Activated CD4-positive, alpha-beta memory T cell treated with anti-CD3 and anti-CD28 coated beads for 36 hours (primary cell): ENCODE measurements at places on chromosomes 4 and X.

DNA sequence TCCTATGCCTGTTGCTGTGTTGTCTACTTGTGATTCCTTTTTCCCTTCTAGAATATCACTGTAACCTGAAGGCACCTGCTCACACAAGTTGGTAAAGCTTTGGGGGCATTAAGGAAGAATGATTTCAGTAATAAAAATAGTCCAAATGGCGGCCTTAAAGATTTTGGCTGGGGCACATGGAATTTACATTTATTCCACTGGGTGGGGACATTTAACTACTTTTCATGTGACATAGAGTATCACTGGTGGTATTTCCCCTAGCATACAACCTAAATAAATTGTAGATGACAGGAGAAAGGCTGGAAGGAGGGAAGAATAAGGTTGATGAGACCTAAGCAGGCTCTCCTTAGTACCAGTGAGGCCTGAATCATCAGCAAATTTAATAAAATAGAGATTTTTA lies 121.8 kb upstream of the EDA2R start:
- DNase-seq = no peak

DNA sequence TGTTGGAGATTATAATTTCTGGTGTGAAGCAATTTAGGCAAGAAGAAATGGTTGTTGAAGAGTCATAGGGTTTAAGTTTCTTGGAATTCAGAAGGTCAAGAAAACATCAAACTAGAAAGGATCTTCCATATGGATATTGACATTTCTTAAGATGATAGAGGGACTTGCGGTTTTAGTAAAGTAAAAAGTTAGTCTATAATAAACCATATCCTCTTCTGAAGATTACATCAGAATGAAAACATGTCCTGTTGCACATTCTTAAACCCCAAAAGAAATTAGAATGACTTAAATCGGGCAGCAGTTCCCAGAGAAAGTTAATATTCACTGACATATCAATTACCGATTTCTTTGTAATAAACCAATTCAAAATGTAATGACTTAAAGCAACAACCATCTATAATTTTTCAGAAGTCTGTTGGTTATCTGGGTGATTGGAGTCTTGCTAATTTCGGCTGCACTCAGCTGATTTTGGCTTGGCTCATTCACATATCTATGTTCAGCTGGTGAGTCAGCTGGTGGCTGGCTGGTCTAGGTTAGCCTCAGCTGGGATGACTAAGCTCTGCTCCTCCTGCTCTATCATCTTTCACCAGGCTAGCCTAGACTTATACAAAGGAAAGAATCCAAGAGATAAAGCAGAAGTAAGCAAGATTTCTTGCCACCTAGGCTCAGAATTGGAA lies 24.4 kb upstream of the DYNLT3 start:
- DNase-seq = peak; percentile 38

- no peak for DNase-seq
These were observed 16.1 kb downstream of the MED14 start for GRCh38 chrX:40719218-40719617.

- no peak for DNase-seq
These were observed 30.4 kb upstream of the TLL1 start for GRCh38 chr4:165842684-165843083.

GRCh38 chrX:138777230-138777629 lies 65.7 kb upstream of the FGF13 start:
- no peak for DNase-seq

DNA sequence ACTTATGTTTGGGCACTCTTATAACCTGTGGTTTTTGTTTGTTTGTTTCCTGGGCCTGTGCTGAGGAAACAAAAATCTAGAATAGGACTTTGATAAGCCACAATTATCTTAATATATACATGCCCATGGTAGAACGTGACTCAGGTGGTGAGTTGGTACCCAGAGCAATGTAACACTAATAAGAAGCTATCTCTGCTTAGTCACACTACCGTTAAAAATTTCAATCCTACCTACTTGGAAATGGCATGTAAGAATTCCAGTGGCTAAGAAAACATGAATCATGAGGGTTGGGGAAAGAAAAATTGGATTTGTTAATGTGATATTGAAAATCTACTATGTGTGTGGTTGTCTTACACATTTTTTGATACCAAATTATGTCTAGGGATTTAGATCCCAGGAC lies 30.5 kb upstream of the ADGRG2 start:
- DNase-seq = no peak

GRCh38 chr4:106385853-106386393 lies 17.3 kb upstream of the GIMD1 start:
- DNase-seq = no peak

DNA sequence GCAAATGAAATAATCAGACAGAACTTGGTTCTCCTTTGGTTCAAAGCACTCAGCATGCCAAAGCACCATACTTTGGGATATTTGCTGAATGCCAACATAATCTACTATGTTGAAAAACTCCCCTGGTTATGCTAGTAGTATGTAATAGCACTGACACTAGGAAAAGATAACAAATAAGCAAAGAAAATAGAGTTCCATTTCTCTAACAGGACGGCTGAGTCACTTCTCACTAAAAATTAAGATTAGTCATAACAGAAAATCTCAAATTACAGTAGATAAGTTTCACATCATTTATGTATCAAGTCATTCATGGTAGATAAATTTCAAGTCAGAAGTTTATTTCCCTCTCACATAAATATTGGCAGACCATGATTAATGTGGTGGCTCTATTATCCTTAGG lies 17.9 kb downstream of the PDHA2 start:
- DNase-seq = no peak

DNA sequence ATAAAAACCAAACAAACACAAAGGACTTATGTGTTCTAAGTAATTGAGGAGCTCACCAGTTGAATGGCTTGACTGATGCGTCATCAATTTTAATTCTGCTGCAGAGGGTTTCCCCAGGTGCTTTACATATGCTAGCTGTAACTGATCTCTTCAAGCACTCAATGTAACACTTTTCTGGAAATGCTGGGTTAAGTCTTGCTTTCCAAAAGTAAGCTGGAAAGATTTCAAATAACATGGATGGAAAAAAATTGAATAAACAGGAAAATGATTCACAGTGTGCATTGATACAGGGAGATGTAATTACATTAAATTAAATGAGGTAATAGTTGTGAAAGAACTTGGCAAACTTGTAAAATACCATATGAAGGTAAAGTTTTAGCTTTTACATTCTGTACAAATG lies 186.7 kb upstream of the WDFY3 start:
- no peak for DNase-seq

GRCh38 chr4:67684839-67685531 lies 16.0 kb downstream of the UBA6 start:
- no peak for DNase-seq

GRCh38 chrX:151901826-151902225 lies 10.9 kb upstream of the MAGEA4 start:
- DNase-seq = no peak

GRCh38 chrX:52220936-52221335 lies 36.2 kb downstream of the MAGED4 start:
- DNase-seq = no peak

DNA sequence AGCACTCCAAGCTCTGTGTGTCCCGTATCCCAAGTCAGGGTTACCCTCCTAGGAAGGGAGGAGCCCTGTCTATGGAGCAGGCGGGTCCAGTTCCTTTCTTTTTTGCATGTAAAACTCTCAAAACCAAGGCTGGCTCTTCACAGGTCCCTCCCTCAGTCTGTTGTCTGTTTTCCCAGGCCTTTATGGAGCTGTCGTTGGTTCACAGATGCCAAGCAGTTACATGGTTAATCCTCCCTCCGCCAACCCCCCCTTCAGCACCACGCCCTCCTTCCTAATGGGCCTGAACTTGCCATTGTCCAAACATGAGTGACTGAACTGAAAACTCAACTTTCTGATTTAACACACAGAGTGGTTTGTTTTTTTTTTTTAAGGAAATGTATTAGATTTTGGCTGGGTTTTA lies 148.3 kb downstream of the STOX2 start:
- no peak for DNase-seq

GRCh38 chrX:46561824-46562657 lies 11.5 kb upstream of the CHST7 start:
- DNase-seq = peak; percentile 33

- DNase-seq = no peak
These were observed 34.2 kb downstream of the ARSD start for GRCh38 chrX:2894885-2895292.

- DNase-seq = no peak
These were observed 236.2 kb downstream of the FRAS1 start for GRCh38 chr4:78293348-78293747.

DNA sequence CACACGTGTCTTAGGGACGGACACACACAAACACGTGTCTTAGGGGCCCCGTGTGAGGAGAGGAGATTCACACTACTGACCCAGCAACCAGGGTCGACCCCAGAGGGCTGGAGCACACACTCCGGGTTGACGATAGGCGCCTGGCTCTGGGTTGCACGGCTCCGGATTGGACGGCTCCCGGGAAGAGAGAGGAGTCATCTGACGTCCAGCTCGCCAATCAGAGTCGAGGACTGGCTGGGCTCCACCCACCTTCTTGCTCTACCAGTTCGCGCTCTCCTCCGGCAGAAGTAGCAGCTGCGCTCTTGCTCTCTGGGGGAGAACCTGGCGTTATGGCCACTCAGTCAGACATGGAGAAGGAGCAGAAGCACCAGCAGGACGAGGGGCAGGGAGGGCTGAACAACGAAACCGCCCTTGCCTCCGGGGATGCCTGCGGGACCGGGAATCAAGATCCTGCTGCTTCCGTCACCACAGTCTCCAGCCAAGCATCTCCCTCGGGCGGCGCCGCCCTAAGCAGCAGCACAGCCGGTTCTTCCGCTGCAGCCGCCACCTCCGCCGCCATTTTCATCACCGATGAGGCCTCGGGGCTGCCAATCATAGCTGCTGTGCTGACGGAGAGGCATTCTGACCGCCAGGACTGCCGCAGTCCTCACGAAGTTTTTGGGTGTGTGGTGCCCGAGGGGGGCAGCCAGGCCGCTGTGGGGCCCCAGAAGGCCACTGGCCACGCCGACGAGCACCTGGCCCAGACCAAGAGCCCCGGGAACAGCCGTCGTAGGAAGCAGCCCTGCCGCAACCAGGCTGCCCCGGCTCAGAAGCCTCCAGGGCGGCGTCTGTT lies 74.3 kb downstream of the NUDT10 start:
- DNase-seq = no peak

- no peak for DNase-seq
These were observed 137.0 kb downstream of the RBM47 start for GRCh38 chr4:40492691-40493090.
